ENCODE measurements at places on chromosomes 13 and 19.

- no peak for DNase-seq
These were observed 191.0 kb downstream of the SHISA2 start for GRCh38 chr13:25860862-25861261.

DNA sequence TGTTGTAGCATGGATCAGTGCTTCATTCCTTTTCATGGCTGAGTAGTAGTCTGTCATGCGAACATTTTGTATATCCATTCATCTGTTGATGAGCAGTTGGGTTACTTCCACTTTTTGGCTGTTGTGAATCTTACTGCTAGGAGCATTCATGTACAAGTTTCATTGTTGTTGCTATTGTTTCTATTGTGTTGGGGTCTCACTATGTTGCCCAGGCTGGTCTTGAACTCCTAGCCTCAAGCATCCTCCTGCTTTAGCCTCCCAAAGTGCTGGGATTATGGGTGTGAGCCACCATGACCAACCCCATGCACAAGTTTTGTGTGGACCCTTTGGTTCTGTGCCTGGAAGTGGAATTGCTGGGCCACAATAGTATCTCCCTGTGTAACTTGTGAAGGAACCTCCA lies 15.8 kb downstream of the SLC25A42 start:
- DNase-seq = no peak

DNA sequence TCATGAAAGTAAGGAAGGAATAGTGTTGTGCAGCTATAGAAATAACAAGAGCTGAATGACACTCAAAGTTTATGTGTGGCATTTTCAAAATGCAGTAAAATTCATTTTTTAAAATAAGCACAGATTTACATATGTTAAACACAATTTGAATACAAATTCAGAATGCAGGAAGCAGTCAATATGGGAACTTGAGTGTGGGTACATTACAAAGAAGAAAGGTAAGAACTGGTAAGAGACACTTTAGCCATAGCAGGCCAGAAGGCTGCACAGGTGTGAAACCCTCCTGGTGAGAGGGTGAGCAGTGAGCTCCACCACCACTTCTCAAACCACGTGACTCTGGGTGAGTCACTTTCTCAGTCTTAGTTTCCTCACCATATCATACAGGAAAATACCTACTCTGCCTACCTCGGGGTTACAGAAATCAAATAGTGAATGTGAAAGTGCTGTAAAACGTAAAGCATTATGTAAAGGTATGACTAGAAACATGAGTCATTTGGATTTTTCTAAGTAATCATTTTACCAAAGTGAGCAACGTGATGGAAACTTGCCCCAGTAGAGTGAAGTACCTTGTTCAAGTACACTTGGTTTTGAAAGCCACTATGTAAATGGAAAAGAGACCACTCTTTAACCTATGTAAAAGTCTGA lies 40.5 kb downstream of the USP12 start:
- DNase-seq = no peak

DNA sequence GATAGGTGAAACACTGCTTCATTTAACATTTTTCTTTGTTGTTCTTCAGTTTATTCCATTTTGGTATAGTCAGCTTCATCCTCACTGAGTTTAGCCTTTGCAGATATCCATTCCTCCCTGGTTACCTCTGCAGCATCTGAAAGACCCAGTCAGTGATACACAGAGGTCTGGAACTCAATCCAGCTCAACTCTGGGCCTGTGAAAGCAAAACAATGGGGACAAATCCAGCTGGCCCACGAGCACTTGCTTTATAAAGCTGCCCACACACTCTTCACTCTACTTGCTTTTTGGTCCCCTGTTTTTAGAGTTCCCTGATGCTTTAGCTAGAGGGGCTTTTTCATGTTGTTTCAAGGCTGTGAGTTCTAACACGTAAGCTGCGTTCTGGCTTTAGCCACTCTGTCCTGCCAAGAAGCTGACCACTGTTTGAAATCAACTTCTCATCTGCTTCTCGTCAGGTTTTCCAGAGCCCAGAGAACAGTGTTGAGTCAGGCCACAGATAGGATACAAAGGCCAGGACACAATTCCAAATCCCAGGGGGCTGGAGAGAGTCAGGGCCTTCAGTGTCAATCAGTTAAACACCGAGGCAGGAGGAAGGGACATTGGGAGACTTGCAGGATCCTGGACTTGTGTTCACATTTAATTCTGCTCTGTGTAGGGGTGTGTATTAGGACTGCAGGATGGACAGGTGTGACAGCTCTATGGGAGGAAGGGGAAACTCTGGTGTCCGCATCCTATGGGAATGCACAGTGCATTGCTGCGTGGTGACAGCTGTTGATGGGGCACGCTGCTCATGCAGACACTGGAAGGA lies 83.5 kb upstream of the RNF113B start:
- DNase-seq = no peak
